ENCODE measurements at places on chromosomes 3 and 15.

- DNase-seq, result no peak
Observed at GRCh38 chr15:89307046-89307587, 27.5 kb downstream of the POLG start.

- no peak for DNase-seq
Observed at GRCh38 chr3:120170223-120170622, 76.0 kb upstream of the GSK3B start.

- no peak for DNase-seq
Observed at GRCh38 chr15:57183041-57183440, 193.3 kb upstream of the CGNL1 start.

- no peak for DNase-seq
Observed at GRCh38 chr3:194204042-194204987, 68.4 kb downstream of the HES1 start.

DNA sequence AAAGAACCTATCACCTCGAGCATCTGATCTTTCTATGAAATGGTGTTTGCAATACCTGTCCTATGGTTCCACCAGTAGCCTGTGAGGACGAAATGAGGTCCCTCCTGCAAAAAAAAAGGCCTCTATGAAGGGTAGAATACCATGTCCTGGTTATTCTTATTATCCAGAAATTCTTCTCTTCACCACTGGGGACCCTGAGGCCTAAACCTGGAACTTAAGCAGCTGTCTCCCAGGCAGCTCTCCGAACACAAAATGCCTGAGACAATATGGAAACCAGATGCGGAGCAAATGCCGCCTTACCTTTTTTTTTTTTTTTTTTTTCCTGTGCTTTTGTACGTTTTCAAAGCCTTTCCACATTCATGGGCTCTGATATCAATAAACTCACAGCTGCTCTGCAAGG, 62.1 kb upstream of the WNT5A start:
- DNase-seq, result no peak

- no peak for DNase-seq
Observed at GRCh38 chr3:3189102-3189727, 9.7 kb upstream of the CRBN start.

DNA sequence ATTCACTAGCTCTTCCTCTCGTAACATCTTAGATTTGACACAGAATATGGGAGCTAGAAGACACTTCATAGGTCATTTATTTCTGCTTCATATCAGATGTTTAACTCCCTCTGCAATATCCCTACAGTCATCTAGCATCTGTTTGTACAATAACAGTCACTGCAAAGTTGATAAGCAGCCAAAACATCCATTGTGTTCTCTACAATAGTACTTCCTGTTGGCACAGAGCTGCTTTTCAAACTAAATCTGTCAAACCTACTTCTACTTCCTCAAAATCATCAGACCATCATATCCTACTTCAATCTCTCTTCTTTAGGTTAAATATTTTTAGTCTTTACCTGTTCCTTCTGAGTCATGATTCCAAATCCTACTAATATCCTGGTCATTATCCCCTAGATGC, 233.2 kb downstream of the FGF12 start:
- DNase-seq, result no peak

- no peak for DNase-seq
Observed at GRCh38 chr15:88076328-88076727, 180.2 kb downstream of the NTRK3 start.

DNA sequence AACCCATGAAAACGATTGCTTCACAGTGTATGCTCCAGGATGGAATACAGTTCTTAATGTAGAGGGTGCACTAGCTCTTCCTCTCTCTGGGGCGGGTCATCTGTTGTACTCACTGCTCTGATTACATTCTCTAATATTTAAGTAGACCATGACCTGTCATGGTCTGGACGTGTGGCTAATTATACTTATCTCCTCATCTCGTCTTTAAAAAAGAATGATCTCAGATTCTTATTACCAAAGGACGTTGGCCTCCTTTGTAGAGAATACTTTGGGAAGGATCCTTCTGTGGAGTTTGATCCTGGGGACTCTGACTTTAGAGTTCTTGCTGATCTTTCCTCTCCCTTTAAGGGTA, 48.4 kb upstream of the TRAK1 start:
- DNase-seq, result no peak

- no peak for DNase-seq
Observed at GRCh38 chr3:32283304-32283703, 44.8 kb downstream of the CMTM8 start.

DNA sequence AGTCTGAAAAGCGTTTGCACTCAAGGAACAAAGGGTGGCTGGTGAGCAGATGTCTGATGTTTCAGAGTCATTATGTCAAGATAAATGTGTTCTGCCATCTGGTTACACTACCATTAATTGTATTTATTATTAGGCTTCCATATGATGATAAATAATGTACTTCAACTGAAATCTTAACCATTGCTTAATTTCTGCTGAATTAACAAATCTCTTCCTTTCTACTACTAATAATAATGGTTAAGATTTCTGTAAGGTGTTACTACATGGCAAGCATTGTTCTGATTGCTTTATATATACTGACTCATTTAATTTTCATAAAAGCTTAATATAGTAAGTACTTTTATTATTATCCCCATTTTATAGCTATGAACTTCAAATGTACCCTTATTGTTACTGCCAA, 68.4 kb upstream of the GALNT15 start:
- DNase-seq, result no peak

DNA sequence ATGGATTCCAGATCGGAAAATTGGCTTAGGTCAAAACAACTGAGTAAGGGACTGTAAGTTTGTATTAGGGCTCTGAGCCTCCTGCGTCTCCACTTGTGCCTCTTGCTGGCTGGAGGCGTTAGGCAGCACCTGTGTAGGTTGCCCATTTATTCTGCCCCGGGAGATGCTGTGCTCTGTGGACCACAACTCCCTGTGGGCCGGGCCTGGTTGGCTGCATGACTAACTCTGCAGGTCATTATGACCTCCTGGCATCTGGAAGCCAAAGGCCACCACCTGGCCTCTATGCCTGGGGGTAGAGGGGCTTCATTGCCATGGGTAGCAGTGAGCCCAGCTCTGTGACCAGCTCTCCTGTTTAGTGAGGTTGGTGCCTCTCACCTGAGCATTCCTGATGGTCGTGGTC, 36.0 kb upstream of the BDH1 start:
- no peak for DNase-seq

DNA sequence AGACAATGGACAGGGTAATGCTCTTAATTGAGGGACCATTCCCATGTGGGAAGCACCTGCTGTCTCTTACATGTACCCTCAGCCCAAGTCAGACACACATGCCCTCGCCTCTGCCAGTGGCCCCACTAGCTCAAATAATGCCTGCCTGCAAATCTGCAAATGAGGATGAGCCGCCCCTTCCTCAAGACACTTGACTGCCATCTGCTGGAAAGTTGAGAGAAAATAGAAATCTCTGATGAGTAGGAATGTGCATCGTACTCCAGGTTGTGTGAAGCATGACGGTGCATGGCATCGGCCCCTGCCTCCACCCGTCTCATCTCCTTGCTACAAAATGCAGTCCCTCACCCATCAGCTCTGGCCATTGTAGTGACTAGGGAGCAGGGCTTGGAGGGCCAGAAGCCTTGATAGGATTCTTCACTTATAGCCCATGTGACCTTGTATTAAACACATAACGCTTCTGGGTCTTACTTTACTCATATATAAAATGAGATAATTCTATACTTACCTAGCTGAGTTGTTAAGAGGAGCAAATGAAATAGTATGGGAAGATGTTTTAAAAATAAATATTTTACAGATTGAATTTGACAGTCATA, 6.3 kb upstream of the SCN5A start:
- DNase-seq, result no peak

DNA sequence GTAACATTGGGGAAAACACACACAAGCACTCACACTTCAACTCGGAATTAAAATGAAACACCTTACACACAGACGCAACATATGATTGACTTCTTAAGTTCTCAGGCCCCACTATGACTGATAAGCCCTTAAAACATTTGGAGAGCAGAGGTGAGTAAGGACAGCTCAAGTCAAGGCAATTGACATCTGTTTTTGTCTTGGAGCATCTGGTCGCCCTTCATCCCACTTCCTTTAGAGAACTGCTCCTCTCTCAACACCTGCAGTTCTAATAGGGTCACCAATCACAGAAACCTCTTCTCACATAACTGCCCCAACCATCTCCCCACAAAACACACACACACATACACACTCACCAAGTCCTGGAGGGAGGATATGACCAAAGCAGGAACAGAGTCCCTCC, 43.4 kb downstream of the ERC2 start:
- no peak for DNase-seq

GRCh38 chr15:50964075-50964474, 55.6 kb downstream of the AP4E1 start:
- no peak for DNase-seq

- DNase-seq, result no peak
Observed at GRCh38 chr3:45670991-45671390, 18.2 kb upstream of the SACM1L start.

- no peak for DNase-seq
Observed at GRCh38 chr3:127459891-127460290, 130.6 kb downstream of the TPRA1 start.

DNA sequence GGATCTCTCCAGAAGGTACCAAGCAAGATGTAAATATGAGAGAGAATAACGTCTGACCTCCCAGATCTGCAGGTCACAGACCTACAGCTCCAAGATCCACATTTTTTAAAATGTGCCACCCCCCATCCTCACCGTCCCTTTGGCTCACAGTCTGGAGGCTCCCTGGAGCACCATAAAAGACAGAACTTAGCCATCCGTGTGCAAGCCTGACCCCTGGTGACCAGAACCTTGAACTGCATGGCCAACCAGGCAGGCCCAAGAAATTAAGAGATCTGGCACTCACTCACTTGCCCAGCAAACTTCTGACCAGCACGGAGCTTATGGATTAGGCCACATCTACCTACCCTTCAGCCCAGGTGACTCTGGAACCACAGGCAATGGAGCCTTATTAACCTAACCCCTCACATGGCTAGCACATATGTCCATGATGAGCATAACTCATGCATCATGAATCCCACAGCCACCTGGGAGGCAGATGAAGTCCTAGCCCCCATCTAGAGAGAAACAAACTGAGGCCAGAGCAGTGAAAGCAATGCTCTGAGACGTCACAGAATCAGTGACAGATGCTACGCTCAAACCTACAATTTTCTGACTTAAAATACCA, 275.3 kb downstream of the UACA start:
- peak; percentile 71 for DNase-seq

DNA sequence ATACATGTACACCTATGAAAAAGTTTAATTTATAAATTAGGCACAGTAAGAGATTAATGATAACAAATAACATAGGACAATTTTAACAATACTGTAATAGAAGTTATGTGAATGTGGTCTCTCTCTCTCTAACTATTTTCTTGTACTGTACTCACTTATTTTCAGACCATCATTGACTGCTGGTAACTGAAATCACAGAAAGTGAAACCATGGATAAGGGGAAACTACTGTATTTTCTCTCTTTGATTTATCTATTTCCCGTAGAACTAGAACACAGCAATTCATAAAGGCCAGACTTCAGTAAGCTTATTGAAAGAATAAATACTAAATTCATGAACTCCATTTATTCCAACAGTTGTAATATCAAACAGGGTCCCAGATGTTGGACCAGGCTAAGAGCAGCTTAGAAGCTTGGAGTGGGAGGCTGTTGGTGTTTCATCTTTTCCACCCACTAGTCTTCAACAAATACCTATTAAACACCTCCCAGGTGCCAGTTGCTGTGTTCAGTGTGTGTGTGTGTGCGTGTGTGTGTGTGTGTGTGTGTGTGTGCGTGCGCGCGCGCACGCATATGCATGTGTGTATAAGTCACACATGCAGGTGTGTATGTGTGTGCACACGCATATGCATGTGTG, 235.4 kb downstream of the FOXP1 start:
- peak; percentile 10 for DNase-seq

DNA sequence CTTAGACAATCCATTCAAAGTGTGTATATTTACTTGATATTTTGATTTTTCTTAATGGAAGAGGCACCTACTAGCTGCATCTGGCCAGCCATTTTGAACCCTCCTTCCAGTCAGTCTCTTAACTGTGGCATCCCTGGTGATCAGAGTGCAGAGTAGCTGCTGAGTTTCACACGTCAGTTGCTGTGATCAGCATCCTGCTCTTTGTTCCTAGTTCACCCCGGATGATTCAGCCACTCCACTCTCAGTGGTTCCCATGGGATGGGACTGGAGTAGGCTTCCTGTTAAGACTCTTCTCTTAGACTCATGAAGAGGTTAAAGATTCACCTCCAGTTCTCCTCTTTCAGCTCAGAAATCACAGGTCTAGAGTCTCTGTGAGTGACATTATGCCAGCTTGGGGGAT, 75.8 kb downstream of the STXBP5L start:
- no peak for DNase-seq

DNA sequence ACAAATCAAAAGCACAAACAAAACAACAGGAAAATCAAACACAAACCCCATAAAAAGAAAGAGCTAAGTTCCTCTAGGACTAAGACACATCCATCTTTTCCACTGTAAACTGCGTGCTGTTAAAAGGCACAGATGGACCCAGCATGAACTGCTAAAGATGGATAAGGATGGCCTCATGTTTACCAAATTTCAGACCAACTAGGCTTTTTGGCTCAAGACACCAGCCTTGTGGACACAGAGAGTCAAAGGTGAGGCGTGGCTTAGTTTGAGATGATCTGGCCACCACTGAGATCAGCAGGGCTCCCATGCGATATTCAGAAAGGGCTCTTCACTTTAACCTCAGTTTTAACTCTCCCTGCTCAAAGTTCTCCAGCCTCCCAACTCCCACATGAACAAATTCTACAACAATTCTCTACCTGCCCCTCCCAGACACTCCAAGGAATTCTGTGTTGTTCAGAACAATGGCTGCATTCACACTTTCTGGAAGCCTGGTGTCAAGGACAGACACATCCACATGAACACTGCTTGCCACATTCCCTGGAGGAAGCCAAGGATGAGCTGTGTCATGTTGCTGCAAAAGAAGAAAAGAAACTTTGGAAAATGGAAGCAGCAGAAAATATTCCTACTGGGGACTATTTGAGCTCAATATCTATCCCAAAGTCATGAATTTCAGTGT, 198.4 kb upstream of the LRRN1 start:
- no peak for DNase-seq

DNA sequence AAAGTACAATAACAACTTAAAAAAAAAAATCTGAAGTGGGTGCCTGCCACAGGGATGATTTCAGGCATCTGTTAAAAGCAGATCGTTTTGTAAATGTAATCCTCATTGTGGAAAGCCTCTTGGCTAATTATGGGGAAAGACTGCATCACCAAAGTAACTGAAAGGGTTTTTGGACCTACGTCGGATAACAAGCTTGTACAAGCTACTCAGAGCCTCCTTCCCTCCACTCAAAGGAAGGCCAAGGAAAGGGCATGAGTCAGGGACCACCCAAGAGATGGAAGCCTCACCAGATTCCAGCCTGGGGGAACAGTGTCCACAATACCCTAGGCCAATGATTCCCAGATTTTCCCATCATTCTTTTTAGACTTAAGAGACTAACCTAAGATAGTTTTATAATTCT, 84.3 kb downstream of the ATP1B3 start:
- DNase-seq, result no peak

DNA sequence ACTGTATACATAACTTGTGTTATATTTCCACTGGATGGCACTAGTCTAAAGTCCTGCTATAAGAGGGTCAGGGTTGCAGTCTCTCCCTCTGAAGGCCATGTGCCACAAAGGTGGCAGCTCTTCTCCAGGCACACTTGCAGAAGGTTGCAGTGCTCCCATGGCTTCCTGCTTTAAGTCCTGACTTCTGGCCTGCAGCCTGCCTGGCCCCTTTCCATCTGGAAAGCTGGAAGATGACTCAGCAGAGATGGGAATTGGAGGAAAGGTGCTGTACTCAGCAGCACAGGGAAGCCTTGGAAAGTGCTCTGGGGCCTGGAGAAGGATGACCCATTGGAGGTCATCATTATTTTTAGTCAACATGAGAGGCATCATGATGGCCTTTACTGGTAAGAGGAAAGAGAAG, 40.9 kb upstream of the MRPL3 start:
- no peak for DNase-seq

Data from activated T-cell treated with anti-CD3 and anti-CD28 coated beads for 4 hours (primary cell).